ENCODE measurements at places on chromosomes 16 and 17.

- no peak for DNase-seq
Observed at GRCh38 chr16:55437625-55438024, 41.4 kb upstream of the MMP2 start.

DNA sequence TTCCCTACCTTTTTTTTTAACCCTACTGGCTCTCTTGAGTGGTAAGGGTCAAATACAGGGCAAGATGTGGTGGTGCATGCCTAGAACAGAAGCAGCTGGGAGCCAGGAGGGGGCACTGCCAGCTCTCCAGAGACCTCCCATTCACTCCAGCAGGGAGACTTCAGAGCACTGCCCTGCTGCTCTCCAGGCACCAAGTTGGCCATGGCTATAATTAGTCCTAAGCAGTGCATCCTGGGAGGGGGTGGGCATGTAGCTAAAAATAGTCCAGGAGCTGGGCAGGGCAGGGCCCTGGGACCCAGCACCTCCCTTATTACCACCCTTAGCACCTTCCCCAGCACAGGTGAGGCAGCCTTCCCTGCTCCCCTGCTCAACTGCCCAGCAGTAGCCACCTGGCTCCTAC lies 3.5 kb downstream of the CORO6 start:
- DNase-seq = no peak

DNA sequence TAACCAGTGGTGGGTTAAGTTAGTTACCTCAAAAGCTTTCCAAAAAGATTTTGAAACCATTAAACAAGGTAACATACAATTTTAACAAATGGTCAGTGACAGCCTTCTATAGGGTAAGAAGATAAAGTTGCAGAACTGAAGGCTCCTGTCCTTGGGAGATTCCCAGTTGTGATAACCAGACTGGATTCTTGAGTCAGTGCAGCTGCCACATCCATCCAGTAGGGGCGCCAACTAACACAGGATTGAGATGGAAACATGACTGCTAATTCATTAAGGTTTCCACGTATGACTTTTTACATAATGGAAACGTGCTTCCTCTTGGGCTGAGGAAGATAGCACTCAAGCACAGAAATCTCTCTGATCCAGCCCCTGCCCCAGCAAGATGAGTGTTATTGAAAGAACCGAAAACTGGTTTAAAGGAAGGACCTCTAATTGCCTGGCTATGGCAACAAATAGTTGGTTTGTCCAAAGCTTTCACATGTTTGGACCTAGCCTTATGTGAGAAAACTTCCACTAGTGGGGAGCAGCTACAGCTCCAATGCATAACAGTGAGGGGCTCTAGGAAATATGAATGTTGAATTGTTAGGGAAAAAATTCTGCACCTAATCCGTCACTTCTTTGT lies 269.8 kb upstream of the MYOCD start:
- no peak for DNase-seq

- no peak for DNase-seq
Observed at GRCh38 chr16:89621698-89622409, 8.4 kb downstream of the DPEP1 start.

GRCh38 chr16:84459533-84459894 lies 44.9 kb downstream of the MEAK7 start:
- peak; percentile 10 for DNase-seq

GRCh38 chr17:67200727-67201301 lies 44.2 kb downstream of the HELZ start:
- DNase-seq = no peak

GRCh38 chr17:81656118-81656743 lies at the start of gene PDE6G:
PDE6G (minus strand) TSS chr17:81656542; CDS start chr17:81653305, 3,237 bp downstream.
- no peak for DNase-seq

GRCh38 chr16:52993179-52993578 lies 59.5 kb downstream of the CHD9NB start:
- no peak for DNase-seq

DNA sequence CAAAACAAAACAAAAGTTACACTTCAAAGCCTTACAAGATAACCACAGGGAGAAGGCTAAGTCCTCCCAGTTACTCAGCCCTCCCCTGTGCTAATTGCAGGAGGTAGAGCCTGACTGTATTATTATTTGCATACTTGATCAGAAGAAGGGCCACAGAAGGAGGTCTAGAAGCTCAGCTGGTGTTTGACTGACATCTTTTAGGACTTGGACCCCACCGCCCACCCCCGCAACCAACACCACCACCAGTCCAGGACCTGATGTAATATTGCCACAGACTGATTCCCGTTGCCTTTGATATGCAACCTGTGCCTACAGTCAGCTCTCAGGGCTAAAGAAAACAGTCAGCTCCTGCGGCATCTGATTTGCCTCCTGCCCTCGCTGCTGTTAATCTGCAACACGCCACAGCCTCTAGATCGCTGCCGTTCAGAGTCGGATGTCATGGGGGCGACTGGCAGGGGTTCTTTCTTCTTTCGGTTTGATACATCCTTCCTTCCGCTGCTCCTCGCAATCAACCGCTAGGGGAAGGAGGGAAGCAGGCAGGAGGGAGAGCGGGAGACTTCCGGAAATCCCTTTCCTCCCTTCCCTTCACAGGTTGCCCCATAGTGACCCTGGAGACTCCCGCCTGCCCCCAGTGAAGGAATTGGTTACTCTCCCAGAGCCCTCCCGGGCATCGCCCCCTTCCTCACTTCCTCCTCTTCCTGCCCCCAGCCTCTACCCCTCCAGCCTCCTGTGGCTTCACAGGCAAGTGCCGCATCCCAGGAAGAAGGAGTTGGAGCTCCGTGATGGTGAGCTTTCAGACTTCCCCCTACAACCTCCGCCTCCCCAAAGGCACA lies 90.5 kb upstream of the SOX9 start:
- peak; percentile 68 for DNase-seq

- DNase-seq = no peak
Observed at GRCh38 chr16:72291531-72291981, 119.6 kb upstream of the PMFBP1 start.

DNA sequence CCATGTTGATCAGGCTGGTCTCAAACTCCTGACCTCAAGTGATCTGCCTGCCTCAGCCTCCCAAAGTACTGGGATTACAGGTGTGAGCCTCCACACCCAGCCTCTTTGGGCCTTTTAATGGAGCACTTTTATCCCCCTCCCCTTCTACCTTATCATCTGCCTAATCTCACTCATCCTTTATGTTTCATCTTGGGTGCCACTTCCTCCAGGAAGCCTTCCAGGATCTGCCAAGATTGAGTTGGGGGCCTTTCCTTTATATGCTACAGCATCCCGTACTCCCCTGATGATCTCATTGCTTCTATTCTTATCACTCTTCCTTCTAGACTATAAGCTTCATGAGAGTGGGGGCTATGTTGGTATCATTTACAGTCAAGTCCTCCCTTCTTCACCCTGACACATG lies 192.8 kb upstream of the WSCD1 start:
- DNase-seq = no peak

DNA sequence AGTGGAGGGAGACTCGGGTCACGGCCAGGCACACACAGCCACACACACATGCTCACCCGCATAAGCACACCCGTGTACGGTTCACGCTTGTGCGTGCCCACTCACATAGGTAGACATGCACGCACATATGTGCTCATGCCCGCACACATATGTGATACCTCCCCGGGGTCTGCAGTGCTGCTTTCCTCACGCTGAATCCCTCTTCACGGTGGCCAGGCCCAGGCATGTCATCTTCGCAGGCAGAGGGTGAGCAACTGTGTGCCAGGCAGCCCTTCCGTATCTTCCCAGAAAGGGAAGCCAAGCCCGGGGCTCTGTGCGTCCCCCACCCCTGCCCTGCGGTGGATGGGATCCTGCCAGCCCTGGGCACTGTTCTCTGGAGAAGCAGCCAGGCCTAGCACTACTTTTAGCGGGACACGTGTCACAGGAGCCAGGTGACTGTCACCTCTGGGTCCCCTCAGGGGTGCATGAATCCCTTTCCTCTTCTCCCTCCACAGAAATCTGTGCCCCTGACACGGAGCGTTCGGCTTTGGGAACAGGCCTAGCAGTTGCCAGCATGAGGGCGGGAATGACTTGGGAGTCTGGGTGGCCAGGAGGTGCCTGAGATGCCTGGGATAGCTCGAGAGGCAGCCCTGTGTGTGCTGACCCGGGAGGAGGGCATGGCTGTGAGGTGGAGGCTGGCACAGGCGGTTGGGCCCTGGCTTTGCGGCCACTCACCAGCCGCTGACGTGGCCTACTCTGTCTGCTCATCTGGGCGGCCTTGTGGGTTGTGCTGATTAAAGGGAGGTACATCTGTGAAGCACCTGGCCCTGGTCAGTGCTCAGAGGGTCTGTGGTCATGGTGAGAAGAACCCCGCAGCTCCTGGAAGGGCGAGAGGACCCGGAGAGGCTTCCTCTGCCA lies 47.5 kb downstream of the BAIAP2 start:
- no peak for DNase-seq

GRCh38 chr17:18181358-18181757 lies 2.3 kb upstream of the ALKBH5 start:
- no peak for DNase-seq

- DNase-seq = no peak
Observed at GRCh38 chr17:7523033-7523432, 25.8 kb upstream of the TNFSF12 start.

GRCh38 chr16:56478281-56479049 lies 27.1 kb downstream of the OGFOD1 start:
- DNase-seq = no peak

DNA sequence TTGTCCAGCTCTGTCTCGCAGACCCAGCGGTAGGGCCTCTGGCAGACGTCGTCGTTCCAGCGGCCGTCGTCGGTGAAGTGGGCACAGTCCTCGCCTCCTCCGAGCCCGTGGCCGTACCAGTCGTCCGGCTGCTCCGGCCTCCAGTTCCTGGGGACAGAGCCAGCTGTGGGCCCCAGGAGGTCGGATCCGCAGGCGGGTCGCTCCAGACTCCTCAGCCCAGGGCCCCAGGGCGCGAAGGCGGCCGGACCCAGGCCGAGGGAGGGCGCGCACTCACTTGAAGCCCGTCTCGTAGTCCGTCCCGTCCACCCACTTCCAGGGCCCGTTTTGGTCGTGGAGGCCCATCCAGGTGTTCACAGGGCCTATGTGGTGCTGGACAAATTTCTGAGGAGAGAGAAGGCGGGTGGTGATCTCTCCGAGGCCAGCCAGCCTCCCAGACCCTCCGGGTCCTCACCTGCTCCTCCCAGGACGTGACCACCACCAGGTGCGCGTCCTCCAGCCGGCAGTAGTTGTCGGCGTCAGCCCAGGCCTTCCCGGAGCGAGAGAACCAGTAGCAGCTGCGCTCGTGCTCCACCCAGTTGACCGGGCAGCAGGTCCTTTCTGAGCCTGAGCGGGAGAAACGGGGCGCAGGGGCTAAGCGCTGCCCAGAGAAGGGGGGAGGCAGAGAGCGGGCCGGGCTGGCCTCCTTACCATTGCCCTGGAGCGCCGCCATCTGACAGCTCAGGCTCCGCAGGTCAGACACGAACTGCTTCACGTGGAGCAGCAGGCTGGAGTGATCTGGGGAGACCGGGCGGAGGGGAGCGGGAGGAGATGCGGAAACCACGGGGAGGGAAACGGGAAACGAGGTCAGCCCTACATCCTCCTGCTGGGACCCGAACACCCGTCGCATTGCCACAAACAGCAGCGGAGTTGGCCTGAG lies 5.2 kb downstream of the ASGR1 start:
- no peak for DNase-seq

DNA sequence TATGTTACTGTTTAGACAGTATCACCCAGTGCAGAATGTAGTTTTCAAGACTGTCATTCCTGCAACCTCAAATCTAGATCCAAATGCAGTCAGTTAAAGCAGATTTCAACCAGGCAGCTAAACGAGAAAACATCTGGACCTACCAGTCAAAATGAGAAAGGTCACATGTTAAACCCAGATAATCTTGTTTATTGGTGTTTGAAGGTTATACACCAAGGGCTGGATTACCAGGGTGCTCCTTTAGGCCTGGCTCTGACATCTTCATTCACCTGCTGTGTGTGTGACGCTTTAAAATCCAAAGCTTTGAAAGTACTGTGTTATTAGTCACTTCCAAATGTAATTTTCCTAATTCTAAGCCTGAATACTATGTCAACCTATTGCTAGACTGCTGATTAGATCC lies 54.9 kb downstream of the IKZF3 start:
- DNase-seq = no peak

DNA sequence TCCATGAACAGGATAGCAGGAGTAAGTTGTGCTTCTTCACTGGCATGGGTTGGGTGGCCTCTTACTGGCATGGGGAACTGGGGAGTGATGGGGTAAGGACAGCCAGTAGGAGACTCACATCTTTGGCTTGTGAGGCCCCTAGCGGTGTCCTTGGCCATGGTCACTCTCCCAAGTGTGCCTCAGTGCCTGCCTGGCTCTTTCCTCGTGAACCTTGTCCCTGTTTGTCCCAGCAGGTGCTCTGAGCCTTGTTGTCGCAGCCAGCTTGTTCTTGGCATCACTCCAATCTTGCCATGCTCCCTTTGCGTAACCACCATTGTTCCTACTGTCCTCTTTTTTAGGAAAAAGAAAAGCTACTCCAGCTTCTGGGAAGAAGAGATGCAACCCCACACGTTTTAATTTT lies 53.6 kb upstream of the SDK2 start:
- no peak for DNase-seq

DNA sequence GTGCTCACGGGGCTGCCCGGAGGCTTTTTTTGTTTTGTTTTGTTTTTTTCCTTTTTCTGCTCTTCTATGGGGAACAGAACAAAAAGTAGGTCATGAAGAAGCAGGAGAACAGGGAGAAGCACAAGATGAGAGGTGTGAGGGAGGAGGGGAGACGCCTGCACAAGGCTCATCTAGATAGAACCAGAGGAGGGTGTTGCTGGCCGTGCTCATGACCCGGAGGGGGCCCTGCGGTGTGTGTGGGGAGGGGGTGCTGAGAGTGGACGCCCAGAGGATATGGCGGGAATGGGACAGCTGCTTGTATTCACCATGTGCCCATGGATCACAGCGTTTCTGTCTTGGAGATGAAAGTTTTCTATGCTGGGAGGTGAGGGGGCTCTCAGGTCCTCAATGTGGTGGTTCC lies 183.7 kb downstream of the FOXL1 start:
- DNase-seq = no peak

- no peak for DNase-seq
Observed at GRCh38 chr17:28499364-28499664, 6.8 kb upstream of the FOXN1 start.

- no peak for DNase-seq
Observed at GRCh38 chr17:1736348-1737281, 6.1 kb upstream of the SERPINF2 start.

DNA sequence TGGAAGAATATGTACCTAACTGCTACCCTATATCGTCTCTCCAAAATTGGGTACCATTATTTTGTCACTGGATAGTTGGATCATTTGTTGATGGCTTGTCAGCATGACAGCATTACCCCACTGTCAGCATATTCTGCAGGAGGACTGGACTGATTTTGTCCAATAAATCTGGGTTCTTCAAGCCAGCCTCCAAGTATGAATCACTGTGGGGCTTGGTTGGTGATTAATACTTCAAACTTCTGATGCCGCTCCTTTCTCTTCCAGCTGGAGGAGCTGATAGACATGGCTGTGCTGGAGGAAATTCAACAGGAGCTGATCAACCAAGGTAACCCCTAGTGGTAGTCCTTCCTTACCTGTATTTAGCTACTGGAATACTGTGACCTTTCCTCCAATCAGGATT lies 2.5 kb downstream of the RPAIN start:
- no peak for DNase-seq

- peak; percentile 73 for DNase-seq
Observed at GRCh38 chr17:20156196-20157000, 147.2 kb downstream of the SPECC1 start.

- DNase-seq = no peak
Observed at GRCh38 chr17:72011561-72011960, 109.3 kb upstream of the SOX9 start.

- DNase-seq = no peak
Observed at GRCh38 chr17:27952366-27952765, 59.2 kb upstream of the LYRM9 start.

All from type B pancreatic cell (in vitro differentiated cells).